ENCODE measurements at places on chromosomes 12 and 14. TPM values are rescaled to one million over a fixed set of nuclear protein-coding genes. Genes with fewer than 3 reads are reported as not detected.

GRCh38 chr12:78931466-78931990, 67.0 kb downstream of the SYT1 start:
- no peak overlapping the region for H3K27ac ChIP-seq
- no peaks in the 10 kb centered on the region for H3K36me3 ChIP-seq

- H3K4me1 ChIP-seq, result peaks cover 28% of the 10 kb centered on the region
- DNase-seq, result no peak
- peak overlapping the region; percentile 33 for H3K27ac ChIP-seq
- H3K4me3 ChIP-seq, result peak overlapping the region; percentile 97
These were observed 2.3 kb downstream of the LARP4 start for GRCh38 chr12:50403001-50403440.

DNA sequence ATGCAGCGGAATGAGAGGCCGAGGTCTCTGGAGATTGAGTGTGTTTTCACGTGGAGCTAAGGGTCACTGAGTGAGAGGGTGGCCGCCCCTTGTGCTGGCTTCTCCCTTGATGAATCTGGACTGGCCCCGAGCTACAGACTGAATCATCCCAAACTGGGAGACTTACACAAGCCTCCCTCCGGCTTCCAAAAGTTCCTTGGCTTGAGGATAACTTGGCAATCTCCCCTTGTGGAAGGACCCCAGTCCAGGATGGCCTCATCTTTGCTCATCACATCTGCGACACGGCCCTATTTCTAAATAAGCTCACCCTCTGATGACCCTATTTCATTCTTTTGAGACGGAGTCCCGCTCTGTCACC, 41.5 kb upstream of the FBRSL1 start:
- H3K4me3 ChIP-seq, result no peak overlapping the region
- H3K27me3 ChIP-seq, result peaks cover 2% of the 10 kb centered on the region
- H3K4me1 ChIP-seq, result peaks cover 57% of the 10 kb centered on the region
- H3K27ac ChIP-seq, result no peak overlapping the region

- no peak for DNase-seq
- H3K36me3 ChIP-seq, result no peaks in the 10 kb centered on the region
- H3K27me3 ChIP-seq, result no peaks in the 10 kb centered on the region
- no peak overlapping the region for H3K27ac ChIP-seq
- H3K4me3 ChIP-seq, result no peak overlapping the region
- no peaks in the 10 kb centered on the region for H3K4me1 ChIP-seq
These were observed 1145.4 kb upstream of the TMEM132C start for GRCh38 chr12:127121494-127122084.

GRCh38 chr14:98226411-98226810, 1045.6 kb downstream of the BCL11B start:
- peaks cover 80% of the 10 kb centered on the region for H3K4me1 ChIP-seq

- DNase-seq, result no peak
- H3K27me3 ChIP-seq, result no peaks in the 10 kb centered on the region
- H3K36me3 ChIP-seq, result no peaks in the 10 kb centered on the region
- no peaks in the 10 kb centered on the region for H3K4me1 ChIP-seq
These were observed 1066.1 kb downstream of the FLRT2 start for GRCh38 chr14:86596024-86596423.

GRCh38 chr12:466039-466438, 6.3 kb downstream of the B4GALNT3 start:
- H3K4me1 ChIP-seq, result peaks cover 2% of the 10 kb centered on the region
- peaks cover 41% of the 10 kb centered on the region for H3K27me3 ChIP-seq
- no peaks in the 10 kb centered on the region for H3K36me3 ChIP-seq
- no peak overlapping the region for H3K27ac ChIP-seq

- no peak for DNase-seq
- H3K4me1 ChIP-seq, result no peaks in the 10 kb centered on the region
- H3K36me3 ChIP-seq, result no peaks in the 10 kb centered on the region
- H3K27ac ChIP-seq, result no peak overlapping the region
- H3K27me3 ChIP-seq, result no peaks in the 10 kb centered on the region
- H3K4me3 ChIP-seq, result no peak overlapping the region
These were observed 33.3 kb downstream of the KCTD10 start for GRCh38 chr12:109443794-109444193.

GRCh38 chr12:2557597-2557996, 237.2 kb upstream of the FKBP4 start:
- no peaks in the 10 kb centered on the region for H3K4me1 ChIP-seq
- no peak overlapping the region for H3K27ac ChIP-seq
- peaks cover 2% of the 10 kb centered on the region for H3K27me3 ChIP-seq

DNA sequence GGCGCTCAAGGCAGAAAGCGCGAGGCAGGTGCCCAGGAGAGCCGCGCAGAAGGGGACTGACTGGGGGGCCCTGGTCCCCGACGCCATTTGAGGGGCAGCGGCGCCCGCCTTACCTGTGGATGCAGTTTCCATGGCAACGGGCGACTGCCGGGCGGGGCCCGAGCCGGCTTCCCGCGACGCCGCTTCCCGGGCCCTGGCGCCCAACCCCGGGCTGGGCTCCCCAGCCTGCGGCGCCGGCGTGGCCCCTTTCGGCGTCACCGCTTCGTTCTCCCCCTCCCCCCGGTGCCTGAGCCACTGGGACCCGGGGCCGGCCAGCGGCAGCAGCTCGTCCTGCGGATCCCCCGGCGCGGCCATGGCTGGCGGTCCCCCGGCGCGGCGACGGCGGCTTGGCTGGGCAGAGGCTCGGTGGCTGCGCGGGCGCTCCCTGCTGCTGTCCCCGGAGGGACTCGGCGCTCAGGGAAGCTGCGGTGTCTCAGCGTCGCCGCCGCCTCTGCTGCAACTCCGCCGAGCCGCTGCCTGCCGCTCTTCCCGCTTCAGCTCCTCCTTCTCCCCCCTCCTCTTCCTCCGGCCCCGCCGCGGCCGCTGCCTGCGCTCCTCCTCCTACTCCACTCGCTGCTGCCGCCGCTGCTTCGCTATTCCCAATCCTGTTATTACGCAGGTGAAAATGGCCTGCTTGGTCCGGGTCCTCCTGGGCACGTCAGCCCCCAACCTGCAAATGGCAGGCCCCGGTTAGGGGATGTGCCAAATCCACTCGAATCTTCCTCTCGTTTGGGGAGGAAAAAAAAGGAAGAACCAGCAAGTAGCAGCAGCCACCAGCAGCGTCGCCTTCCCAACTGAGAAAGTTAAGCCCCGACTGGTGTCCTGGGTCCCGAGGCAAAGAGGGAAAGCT, at the start of gene RTN1:
RTN1 (minus strand) TSS at position 500 of the 889 bp plus-strand sequence; CDS start at position 354, 146 bp downstream.
- H3K27ac ChIP-seq, result peak within 1 kb of the TSS; percentile 50
- H3K36me3 ChIP-seq, result peaks cover 3% of the 10 kb centered on the region
- DNase-seq, result peak; percentile 13
- peak within 1 kb of the TSS; percentile 69 for H3K4me3 ChIP-seq
- H3K4me1 ChIP-seq, result peaks cover 4% of the 10 kb centered on the region

DNA sequence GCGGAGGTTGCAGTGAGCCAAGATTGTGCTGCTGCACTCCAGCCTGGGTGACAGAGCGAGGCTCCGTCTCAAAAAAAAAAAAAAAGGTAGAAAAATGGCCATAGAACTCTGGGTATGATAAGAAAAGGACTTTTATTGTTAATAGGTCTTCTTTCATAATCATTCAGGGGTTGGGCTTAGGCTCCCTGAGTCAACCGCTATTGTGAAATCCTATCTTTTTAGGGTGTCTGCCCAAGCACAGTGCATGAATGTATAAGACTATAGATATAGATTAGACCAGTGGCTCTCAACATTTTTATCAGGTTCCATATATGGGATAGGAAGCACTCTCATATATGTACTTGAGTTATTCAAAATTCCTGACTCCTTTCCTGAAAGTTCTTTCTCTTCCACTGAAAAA, 48.7 kb upstream of the USP15 start:
- peaks cover 28% of the 10 kb centered on the region for H3K4me1 ChIP-seq
- no peak overlapping the region for H3K4me3 ChIP-seq
- H3K36me3 ChIP-seq, result no peaks in the 10 kb centered on the region

- H3K27me3 ChIP-seq, result peaks cover 15% of the 10 kb centered on the region
- H3K4me1 ChIP-seq, result no peaks in the 10 kb centered on the region
- H3K4me3 ChIP-seq, result no peak overlapping the region
- peaks cover 3% of the 10 kb centered on the region for H3K36me3 ChIP-seq
- no peak for DNase-seq
These were observed 15.1 kb downstream of the CALCOCO1 start for GRCh38 chr12:53712059-53712643.

DNA sequence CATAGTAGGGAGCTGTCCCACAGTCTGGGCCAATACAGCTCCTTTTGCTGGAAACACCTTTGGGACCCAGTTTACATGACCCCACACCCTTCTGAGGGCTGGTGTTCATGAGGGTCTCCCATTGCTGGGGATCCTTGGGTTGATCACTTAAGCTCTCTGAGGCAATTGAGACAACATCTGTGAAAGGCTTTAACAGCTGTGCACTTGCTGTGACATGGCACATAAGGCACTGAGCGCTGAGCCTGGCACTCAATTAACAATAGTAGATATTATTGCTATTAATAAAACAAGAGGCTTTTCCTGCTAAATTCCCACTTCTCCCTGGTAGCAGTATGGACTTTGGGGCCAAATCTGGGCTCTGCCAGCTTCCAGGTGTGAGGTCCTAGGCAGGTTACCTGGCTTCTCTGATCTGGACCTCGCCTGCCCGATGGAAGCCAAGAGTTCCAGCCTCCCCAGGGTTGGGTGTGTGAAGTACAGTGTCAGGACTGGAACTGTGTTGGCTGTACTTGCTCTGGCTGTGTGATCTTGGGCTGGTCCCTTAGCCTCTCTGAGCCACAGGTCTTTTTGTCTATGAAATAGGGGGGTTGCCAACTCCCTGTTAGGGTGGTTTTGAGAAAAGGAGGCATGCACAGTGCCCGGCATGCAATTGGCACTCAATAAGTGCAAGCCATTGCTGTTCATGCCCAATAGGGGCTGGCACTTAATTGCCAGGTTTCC, 3.1 kb downstream of the SH2B3 start:
- peaks cover 77% of the 10 kb centered on the region for H3K4me1 ChIP-seq
- DNase-seq, result no peak
- H3K36me3 ChIP-seq, result peaks cover 21% of the 10 kb centered on the region
- no peaks in the 10 kb centered on the region for H3K27me3 ChIP-seq
- peak overlapping the region; percentile 31 for H3K27ac ChIP-seq

DNA sequence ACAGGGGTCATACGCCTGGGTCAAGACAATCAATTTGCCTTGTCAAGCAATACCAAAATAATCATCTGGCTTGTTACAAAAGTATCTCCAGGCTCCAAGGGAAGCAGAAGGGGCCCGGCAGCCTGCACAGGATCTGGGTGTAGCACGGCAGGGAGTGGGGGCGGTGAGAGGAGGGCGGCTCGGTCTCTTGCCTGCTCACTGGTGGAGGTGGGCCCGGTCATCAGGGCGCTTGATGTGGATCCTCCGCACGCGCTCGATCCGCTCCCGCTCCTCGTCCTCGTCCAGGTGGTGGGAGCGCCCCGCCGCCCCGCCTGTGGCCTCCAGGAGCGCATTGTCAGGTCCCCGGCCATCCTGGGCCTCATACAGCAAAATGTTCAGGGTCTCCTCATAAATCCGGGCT, 25.7 kb downstream of the KCTD10 start:
- H3K27me3 ChIP-seq, result no peaks in the 10 kb centered on the region
- H3K4me1 ChIP-seq, result peaks cover 6% of the 10 kb centered on the region
- H3K27ac ChIP-seq, result peak overlapping the region; percentile 7
- peaks cover 23% of the 10 kb centered on the region for H3K36me3 ChIP-seq

DNA sequence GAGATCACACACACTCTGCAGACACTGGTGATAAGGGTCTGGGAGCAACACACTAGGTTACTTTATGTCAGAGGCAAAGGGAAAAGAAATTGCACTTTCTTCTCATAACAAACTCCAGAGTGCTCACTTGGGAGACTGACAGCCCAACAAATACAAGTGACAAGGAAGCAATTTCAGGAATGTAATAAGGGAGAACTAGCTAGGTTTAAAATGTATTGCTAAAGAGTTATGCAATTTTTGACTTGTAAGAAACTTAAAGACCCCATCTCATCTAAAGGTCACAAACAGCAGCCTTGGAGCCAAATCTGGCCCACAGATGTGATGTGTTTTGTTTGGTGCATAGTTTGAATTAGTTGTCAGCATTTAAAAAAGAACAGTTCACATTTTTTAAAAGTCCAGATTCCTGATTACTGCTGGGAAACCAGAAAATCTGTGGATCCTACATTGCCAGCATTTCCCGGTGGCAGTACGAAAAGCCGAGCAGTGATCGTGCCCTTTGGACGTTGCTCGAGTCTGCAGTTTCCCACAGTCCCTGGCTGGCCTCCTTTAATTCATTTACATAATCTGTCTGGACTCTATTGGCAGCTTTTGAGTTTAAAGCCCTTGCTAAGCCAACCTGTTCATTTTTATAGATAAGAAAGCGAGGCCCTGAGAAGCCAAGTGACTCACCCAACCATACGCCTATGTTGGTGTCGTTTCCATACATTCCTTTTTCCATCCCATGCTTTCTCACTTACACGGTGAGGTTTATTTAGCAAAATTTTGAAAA, 42.0 kb upstream of the ETV6 start:
- H3K36me3 ChIP-seq, result no peaks in the 10 kb centered on the region
- DNase-seq, result no peak

DNA sequence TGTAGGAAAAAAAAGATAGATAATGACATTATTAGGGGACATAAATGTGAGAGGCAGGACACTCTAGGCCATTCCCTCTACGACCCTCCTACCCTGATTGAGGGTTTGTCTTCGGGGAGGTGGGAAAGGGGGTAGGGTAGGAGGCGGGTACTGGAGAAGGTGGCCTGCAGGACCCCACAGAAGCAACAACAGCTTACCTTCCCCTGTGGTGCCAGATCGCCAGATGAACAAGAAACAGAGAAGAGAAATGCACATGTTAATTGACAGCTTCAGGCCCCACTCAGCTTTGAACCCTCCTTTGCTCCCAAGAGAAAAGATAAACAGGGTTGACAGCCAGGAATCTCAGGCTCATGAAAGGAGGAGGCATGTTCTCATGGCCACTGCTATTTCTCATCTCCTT, 4.8 kb downstream of the PHB2 start:
- peaks cover 55% of the 10 kb centered on the region for H3K36me3 ChIP-seq
- H3K4me3 ChIP-seq, result no peak overlapping the region
- H3K27me3 ChIP-seq, result no peaks in the 10 kb centered on the region

- H3K27me3 ChIP-seq, result no peaks in the 10 kb centered on the region
- H3K27ac ChIP-seq, result no peak overlapping the region
These were observed 39.9 kb upstream of the PTPRR start for GRCh38 chr12:70960484-70960883.

GRCh38 chr12:132224484-132224883, 80.2 kb downstream of the NOC4L start:
- peaks cover 13% of the 10 kb centered on the region for H3K27me3 ChIP-seq
- H3K27ac ChIP-seq, result no peak overlapping the region
- DNase-seq, result no peak
- peaks cover 6% of the 10 kb centered on the region for H3K4me1 ChIP-seq

DNA sequence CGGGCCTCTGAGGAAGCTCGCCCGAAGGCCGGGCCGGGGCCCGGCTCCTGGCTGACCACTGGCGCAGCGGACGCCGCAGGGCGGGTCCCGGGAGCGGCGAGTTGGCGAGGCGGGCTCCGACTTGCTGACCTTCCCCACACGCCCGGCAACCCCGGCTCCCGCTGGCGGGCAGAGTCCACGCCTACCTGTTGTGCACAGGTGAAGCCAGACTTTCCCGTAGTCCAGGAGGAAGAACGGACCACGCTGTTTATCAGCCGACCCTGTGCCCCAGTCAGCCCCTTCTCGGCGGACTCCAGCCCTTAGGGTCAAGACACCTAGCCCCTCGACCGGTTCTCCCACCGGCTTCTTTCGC, 407 bp downstream of the HEATR5A start:
- H3K27me3 ChIP-seq, result no peaks in the 10 kb centered on the region
- peak; percentile 16 for DNase-seq
- H3K36me3 ChIP-seq, result no peaks in the 10 kb centered on the region
- peak overlapping the region; percentile 92 for H3K4me3 ChIP-seq
- H3K27ac ChIP-seq, result no peak overlapping the region

SLC7A8 gene
- 0.27 TPM for total RNA-seq

PIWIL1 gene
- total RNA-seq, result not detected

ABHD12B gene
- not detected for total RNA-seq

TPH2 gene
- not detected for total RNA-seq

MGP gene
- 0.20 TPM for total RNA-seq

CCDC196 gene
- not detected for total RNA-seq

SOS2 gene
- 19.7 TPM for total RNA-seq

MSRB3 gene
- total RNA-seq, result not detected

Data from activated CD4-positive, alpha-beta T cell treated with anti-CD3 and anti-CD28 coated beads, Interleukin-2, amount 10 ng/mL, durations not matched to agents 7 days and 5 days (primary cell).